ENCODE measurements at places on chromosomes 3 and 15.

DNA sequence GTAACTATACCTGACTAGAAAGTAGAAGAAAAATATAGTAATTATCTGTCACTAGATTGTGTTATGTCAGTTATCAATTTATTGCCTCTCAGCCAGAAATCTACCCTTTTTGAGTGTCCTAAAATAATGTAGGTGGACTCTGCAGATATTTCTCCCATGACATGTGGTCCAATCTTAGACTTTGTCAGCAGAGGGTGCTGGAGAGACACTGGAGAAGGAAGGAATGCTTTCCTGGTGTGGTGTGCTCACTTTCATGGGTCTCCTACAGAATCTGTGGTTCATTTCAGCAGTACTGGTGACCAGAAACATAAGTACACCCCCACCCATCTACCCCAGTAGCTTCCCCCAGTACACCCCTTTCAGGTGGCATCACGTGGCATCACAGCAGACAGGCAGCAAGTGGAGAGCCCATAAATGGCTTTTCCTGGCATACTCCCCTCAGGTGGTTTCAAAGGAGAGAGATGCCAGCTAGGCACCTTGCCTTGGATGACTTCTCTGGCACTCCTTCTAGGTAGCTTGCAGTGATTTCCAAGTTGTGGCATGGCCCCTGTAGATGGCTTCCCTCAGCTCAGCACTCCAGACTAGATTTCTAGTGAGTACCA is 114.7 kb downstream of the GADL1 start:
- no peak for DNase-seq

DNA sequence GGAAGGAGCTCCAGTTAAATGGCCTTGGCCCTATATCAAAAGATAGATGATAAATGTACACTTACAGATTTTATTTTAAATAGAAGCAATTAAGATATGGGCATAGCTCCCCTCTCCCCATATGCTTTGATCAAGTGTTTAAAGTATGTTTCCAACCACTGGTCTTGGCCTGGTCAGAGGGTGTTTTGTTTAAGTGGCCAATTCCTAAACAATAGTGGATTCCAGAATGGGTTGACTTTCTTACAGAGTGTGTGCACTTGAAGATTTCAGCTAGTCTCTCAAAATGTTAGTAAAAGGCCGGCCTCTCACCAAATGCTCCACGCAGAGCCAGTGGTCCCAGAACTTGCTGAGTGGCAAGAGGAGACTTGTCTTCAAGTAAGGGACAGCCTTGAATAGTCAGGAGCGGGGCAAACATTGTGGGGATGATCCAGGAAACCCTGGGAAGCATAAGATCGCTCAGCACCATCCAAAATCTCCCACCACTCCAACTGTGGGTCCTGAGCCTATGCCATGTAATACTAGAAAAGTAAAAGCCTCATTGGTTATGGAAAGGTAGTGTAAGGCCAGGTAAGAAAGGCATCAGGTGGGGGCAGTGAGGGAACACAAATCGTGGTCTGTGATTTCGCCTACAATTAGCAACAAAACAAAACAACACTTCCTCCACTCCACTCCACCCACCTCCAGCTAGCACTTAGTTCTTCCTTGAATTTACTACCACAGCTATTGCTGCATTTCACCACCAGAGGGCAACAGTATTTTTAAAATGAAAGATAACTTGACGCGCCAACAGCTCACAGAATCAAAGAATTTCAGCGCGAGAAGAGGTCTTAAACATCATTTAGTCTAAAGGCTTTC is 4.8 kb downstream of the RARRES1 start:
- no peak for DNase-seq

- no peak for DNase-seq
These were observed 632.7 kb downstream of the CADM2 start for GRCh38 chr3:85591451-85591850.

- no peak for DNase-seq
These were observed 1177.4 kb upstream of the GBE1 start for GRCh38 chr3:82938821-82939328.

- DNase-seq = no peak
These were observed 91.6 kb upstream of the TRIM42 start for GRCh38 chr3:140586311-140586710.

- no peak for DNase-seq
These were observed 83.9 kb upstream of the CDV3 start for GRCh38 chr3:133489466-133490085.

DNA sequence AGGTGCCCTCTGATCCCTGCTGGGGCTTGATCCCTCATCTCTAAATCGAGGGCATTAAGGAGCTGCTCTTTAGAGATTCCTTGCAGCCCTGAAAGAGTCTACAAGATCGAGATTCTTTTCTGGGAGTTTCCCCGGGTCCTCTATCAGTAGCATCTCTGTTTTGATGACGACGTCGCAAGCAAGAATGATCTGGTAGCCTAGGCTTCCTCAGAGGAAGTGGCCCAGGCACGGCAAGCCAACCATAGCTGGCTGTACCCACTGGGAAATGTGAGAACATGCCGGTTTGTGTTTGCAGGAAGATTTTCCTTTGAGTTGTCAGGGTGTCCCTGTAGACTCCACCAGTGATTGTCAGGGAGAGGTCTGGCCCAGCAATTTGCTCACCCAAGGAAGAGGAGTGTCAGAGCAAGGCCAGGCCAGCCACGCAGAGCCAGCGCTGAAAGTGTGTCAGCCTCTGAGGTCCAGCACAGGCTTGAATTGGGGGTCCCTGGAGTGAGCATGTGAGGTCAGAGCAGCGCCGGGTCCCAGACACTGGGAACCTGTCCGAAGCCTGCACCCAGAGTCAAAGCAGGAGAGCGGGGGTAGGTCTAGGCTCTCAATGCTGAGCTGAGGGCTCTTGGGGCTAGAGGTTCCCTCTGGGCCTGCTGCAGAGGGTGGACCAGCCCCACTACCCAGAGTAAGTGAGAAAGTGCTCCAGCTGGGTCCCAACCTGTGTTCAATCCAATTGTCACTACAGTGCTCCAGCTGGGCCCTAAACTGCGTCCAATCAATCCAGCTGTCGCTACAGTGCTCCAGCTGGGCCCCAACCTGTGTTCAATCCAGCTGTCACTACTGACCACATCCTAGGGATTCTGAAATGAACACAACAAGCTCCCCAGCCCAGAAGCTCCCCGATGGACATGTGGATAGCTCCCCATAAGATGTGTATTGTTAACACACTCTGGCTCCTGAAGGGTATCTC is 95.7 kb downstream of the CHDH start:
- DNase-seq = no peak

- DNase-seq = no peak
These were observed 155.6 kb downstream of the TIGIT start for GRCh38 chr3:114449271-114450007.

- DNase-seq = no peak
These were observed 40.8 kb downstream of the PLCH1 start for GRCh38 chr3:155704061-155704460.

DNA sequence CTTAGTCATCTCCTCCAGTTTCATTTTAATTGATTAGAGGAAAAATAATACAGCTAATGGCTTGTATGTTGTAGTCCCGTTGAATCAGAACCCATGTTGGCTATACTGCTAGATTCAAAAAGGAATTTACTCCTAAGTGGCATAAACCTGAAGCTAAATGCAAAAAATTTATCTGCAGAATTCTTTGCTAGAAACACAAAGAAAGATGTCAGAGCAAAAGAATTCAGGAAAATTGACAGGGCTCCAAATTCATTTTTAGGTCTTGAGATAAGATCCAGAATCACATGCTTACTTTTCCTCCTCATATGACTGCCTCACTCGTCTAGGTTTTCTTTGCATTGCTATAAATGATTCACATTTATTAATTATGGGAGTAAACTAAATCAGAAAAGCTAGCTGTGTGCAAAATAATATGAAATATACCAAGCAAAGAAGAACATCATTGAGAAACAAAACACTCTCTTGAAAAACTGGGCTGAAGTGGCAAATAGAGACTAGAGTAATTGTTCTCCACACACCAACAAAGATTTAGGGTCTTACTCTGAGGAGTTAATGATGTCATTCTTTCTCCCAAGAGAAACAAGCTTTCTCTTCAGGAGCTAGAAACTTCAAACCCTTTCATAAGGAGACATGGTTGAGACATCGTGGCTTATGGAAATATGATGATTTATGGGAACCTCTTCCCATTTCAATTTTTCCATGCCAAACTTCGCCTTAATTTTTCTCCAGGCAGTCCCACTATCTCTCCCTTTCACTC is 94.8 kb upstream of the FEZF2 start:
- DNase-seq = no peak

- DNase-seq = no peak
These were observed 1.0 kb downstream of the MAPKAPK3 start for GRCh38 chr3:50617911-50618481.

GRCh38 chr3:113271189-113271588 is 59.8 kb downstream of the BOC start:
- DNase-seq = no peak

DNA sequence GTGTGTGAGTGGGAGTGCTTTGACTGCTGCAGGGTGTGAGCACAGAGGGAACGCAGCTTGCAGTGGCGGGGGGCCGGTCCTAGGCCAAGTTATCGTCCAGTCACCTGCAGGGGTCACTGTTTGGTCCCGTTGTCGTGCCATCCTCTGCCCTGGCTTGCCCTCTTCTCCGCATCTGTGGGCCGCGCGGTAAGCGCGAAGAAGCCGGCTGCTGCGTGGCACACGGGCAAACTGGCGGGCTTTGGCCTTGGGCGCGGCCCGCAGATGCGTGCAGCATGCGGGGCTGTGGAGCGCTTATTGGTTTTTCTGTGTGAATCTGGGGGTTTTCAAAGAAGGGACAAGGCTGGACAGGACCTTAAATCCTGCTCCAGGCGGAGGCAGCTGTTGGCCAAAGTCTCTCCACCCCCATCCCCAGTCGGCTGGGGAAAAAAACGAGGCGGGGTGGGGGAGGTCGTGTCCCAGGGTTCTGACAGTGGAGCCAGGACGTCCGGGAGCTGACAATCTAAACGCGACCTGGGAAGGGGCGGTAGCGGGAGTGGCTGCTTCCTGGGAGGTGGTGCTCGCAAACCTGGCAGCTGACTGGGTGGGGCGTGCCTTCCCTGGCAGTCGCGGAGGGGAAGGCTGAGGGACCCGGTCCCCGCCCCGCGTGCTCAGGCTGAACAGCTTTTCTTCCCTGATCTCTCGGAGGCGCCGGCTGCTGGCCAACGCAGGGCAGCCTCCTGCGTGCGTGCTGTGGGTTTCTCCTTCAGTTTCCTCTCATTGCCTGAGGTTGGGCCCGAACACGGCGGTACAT is 39.7 kb upstream of the VEPH1 start:
- no peak for DNase-seq

- no peak for DNase-seq
These were observed 12.0 kb downstream of the SOX2 start for GRCh38 chr3:181723625-181724191.

GRCh38 chr3:71784914-71785531 is at the start of gene PROK2:
PROK2 (minus strand) TSS chr3:71785148; CDS start chr3:71785052, 96 bp downstream.
- DNase-seq = no peak

DNA sequence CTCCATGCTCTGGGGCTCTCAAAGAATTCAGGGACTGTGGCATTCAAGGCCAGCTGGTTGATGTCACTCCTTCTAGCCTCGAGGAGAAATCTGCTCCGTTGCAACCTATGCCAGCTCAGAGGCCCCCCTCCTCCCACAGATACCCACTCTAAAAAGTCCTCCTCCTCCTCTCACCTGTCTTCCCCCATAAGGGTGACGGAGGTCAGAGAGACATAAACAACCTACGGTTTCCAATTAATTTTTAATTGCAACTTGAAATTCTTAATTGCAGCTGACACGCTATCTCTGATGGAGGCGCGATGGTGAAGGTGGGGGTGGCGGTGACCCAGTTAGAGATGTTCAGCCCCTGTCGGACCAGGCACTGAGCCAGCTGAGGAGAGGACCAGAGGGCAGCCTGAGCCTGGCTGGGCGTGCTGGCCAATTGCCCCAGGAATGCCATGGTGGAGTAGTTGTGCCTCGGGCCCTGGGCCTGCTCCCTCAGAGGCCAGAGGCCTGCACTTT is 43.2 kb upstream of the INSYN1 start:
- no peak for DNase-seq

DNA sequence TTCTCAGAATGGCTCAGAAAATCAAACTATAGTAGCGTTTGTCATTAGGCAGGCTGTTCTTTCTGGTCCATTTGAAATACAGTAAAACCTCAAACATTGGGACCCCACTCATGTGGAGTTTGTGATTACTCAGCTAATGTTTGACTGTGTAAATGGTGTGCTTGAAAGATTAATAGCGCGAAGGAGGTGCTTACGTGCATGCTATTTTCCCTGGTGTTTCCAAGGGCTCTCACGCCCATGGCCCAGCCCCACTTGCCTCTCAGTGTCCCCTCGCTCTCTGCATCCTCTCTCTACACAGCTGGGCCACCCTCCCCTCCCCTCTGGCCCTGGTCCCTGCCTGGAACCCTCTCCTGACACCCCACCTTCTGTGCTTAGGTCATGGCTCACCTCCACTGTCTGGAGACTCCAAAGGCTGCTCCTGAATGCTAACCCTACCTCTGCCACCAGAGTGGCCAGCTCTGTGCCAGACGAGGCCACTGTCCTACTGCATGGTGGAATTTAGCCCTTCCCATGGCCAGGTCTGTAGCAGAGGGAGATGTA is 194.2 kb downstream of the PLCL2 start:
- no peak for DNase-seq

DNA sequence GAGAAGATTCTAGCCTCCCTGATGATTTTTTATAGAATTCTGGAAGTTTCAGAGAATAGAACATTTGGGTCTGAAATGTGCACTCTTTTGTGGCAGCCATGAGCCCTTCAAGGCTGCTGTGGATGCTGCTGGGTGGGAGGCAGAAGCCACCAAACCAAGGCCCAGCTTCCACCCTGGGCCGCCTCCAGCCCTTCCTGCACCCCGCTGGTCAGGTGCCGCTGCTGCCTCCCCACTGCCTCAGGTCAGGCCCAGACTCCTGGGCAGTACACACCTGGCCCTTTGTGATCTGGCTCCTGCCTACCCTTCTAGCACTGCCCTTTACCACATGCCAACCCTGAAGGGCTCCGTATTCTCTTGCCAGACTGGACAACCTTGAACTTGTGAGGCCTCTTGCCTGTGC is 28.3 kb downstream of the PPCDC start:
- DNase-seq = no peak

GRCh38 chr3:123422457-123422856 is 26.4 kb downstream of the ADCY5 start:
- no peak for DNase-seq

DNA sequence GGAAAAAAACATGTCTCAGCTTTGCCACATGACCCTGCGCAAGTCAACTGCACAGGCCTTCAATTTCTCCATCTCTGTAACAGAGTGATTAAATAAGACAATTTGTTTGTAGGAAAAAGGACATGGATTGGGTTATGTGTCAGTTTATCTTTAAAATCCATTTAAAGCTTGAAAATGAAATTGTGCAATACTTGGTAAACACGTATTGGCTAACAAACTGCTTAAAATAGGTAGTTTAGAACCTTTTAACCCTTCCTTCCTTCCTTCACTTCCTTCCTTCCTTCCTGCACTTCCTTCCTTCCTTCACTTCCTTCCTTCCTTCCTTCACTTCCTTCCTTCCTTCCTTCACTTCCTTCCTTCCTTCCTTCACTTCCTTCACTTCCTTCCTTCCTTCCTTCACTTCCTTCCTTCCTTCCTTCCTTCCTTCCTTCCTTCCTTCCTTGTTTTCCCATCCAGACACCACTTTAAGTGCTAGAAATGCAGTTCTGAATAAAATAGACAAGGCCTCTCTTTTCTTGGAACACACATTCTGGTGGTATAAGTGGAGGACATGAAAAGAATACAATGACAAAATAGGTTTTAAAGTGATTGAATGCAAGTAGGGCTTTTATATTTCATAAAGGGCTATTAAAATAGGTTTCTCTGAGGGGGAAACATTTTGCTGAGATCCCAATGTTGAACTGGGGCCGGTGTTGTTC is 130.2 kb upstream of the TP63 start:
- no peak for DNase-seq

- DNase-seq = no peak
These were observed 116.6 kb downstream of the NTRK3 start for GRCh38 chr15:88139936-88140335.

GRCh38 chr15:50028326-50028725 is 90.7 kb downstream of the ATP8B4 start:
- no peak for DNase-seq

Measured in GOT3 (cell line).